ENCODE measurements at places on chromosomes 7 and 10.

GRCh38 chr10:70285476-70285831 lies 1.6 kb upstream of the NPFFR1 start:
- no peak for DNase-seq

DNA sequence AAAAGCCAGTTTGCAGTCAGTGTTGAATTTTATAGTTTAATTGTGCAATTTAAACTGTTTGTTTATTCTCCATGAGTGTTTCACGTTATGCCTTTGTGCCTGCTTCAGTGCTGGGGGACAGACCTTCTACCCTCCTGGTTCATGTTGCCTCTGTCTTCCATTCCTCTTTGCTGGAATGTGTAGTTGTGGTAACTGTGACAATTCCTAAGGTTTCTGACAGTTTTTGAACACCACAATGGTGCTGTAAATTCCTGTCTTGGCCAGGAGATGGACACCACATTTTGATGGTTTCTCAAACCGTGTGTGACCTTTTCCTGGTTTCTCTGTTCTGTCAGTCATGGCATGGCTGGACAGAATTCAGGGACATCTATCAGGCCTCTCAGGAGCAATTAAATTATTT lies 201.7 kb downstream of the BICC1 start:
- DNase-seq = no peak

DNA sequence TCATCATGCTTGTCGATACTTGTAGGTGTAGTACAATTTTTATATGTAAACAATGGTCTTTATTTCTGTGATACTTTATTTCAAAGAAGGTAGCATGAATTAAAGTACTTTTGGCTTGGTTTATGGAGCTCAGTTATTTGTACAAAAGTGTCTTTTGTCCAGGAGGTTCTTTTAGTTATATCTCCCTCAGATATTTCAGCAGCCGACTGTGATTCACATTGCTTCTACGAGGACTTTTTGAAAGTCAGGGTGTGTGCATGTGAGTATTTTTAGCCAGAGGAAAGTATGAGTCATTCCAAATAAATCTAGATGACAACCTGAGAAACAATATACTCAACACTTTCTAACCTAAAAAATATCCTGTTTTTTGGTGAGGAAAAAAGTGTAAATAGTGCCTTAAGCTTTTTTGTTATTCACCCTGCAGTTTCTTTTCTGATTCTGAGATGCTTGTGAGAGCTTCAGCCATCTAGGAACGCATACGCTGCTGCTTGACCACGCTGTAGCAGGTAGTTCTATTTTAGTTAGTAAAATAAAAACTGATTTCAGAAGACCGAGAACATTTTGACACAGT lies 595 bp upstream of the SUN1 start:
- DNase-seq = no peak

- DNase-seq = no peak
Observed at GRCh38 chr10:73905256-73906020, 5.5 kb upstream of the PLAU start.

DNA sequence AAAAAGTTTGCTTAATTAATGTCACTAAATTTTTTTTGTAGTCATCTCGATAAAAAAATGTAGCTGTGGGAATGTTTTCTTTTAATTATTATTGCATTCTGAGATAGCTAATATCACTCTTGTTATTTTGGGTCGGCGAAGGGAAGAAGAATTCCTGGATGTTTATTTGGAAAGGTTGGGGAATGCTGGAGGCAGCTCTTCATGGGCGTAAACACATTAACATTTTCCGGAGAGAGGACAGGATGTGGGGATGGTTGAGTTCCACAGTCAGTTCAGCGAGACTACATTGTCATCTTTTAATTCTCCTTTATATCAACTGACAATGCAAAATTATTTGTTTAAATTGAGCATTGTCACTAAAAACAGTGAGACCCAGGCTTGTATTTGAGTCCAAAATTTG lies 72.5 kb downstream of the RAMP3 start:
- no peak for DNase-seq

DNA sequence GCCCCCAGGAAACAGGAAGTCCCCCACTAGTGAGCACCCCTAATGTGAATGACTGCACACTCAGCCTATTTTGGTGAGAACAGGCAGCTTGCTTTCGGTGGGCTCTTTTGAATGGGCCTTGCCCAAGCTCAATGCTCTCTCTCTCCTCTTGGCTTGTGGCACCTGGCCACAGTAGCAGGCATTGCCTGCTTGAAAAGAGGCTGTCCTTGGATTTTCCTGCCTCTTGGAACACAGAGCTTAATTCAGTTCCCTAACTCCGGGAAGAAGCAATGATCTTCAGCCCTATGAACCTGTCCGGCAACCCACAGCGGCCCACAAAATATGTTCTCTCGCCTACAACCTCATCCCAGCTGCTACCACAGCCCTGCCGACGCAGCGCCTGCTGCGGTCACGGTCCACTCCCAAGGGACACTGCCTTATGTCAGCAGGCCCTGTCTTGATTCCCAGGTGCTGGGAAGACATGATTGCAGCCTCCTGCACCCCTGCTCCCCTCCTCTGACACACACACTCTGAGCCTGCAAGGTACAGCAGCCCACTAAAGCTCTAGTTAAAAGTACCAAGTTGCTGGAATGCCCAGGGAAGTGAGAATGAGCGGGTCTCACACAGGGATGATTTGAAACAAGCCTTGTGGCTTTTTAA lies 715.5 kb upstream of the GALNT17 start:
- DNase-seq = no peak

GRCh38 chr10:85916994-85917573 lies 449.5 kb downstream of the GRID1 start:
- no peak for DNase-seq

GRCh38 chr10:109866995-109867635 lies 56.2 kb downstream of the XPNPEP1 start:
- DNase-seq = no peak

DNA sequence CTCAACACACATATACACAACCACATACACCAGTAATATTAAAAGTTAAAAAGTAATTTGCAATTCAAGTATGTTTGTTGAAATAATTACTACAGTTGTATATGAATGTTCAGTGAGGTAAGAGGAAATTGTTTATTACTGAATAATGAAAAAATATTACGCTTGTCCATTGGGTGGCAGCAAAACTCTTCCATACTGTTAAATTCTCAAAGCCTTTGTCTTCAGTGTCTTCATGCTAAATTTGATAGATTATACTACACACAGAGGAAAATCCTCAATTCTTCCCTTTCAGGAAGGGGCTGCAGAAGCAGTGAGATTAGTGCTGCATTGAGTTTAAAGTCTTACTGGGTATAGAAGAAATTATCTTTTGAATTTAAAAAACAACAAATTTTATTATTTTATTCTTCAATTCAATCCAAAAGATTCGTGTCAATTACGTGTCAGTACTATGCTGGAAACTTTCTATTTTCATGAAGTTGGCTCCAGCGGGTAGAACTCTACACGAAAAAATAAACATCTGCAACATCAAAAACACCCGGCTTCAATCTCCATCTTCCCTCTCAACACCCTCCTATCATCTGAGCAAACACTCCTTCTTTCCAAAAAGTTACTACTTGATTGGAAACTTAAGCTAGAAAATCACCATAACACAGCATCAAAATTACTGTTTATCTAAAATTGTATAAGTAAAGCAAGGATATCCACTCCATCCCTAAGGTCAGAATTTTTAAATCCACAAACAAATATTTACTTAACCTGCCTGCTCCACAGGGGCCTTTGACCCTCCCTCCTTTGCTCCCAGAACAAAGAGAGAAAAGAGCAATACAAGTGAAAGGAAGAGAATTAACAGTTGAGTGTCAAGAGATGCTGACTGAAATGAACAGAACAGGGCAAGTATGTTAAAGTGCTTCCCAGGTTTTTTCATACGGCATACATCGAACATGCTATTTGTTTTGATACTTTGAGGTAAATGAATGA lies 37.0 kb upstream of the TES start:
- DNase-seq = no peak

DNA sequence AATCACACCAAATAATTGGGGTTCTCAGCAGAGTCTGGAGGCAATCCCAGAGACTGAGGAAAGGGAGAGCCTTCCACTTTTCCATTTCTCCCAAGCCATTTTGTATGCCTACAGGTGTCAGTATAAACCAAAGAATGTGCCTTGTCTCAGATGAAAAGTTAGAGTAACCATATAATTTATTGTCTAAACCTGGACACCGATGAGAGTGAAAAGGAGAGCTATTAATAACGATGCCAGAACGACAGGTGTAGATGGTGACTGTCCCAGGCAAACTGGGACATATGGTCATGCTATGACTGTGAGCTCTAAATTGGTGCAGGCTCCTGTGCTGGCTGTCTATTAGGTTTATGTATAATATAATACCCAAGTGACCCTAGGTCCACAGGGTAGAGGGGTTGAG lies 219.6 kb downstream of the ARHGAP12 start:
- DNase-seq = no peak

DNA sequence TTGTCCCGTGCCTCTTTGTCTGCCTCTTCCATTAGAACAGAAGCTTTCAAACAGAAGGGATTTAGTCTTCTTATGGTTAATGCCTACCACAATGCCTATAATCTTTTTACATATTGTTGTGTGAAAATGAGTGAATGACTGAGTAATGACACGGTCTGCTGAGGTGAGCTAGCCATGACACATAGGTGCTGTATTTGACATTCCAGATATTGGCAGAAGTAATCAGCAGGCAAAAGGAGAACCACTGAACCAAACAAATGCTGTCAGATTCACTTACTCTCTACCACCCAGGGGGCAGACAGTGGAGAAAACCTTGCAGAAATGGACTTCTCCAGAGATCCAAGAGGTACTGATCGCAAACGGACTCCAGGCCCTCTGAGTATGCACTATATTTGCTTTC lies 377.2 kb upstream of the VWC2 start:
- DNase-seq = no peak

DNA sequence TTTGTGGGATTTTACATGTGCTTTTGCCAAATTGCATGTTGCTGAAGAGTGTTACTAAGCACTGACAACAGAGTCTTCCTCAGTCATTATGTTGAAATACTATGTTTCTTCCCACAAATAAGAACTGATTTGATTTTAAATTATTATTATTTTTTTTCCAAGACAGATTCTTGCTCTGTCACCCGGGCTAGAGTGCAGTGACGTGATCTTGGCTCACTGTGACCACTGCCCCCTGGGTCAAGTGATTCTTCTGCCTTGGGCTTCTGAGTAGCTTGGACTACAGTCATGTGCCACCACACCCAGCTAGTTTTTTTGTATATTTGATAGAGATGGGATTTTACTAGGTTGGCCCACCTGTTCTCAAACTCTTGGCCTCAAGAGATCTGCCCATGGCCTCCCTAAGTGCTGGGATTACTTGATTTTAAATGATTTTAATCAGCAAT lies 42.3 kb downstream of the MINPP1 start:
- no peak for DNase-seq

DNA sequence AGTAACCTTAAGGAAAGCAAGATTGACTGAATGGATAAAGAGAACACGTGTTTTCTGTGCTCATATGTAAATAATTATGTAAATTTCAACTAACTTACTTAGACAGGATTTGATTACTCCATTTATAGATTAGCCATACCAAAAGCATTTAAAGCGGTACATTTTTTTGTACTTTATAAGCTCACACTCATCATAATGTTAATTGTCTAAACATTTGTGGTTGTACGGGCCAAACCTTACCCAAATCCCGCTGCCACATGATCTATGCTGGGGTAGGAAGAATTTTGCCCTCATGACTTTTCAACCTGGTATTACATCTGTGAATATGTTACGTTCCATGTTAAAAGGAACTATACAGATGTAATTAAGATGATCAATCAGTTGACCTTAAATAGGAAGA lies 29.1 kb downstream of the MKX start:
- no peak for DNase-seq

- DNase-seq = no peak
Observed at GRCh38 chr10:10702211-10702610, 315.5 kb upstream of the CELF2 start.

DNA sequence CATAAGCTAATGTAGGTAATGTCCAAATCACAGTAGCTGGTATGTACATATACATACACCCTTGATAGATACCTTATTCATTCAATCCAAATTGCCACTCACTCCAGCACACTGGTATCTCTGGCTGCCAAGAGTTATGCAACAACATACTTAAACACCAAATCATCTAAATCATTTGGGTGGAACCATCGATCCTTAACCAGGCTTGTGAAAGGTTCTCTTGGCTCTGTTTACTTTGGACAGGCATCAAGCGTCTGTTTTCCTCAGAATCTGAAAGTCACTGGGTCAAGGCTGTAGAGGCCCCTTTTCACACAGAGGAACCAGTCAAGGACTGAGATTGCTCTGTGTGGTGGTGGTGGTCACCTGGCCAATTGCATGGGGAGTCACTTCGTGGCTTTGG lies 24.6 kb downstream of the JAZF1 start:
- no peak for DNase-seq

GRCh38 chr10:115941361-115941771 lies 331.6 kb downstream of the GFRA1 start:
- no peak for DNase-seq

- DNase-seq = no peak
Observed at GRCh38 chr10:131035779-131036178, 275.7 kb downstream of the TCERG1L start.

GRCh38 chr10:77857272-77857671 lies 69.3 kb downstream of the DLG5 start:
- DNase-seq = no peak

DNA sequence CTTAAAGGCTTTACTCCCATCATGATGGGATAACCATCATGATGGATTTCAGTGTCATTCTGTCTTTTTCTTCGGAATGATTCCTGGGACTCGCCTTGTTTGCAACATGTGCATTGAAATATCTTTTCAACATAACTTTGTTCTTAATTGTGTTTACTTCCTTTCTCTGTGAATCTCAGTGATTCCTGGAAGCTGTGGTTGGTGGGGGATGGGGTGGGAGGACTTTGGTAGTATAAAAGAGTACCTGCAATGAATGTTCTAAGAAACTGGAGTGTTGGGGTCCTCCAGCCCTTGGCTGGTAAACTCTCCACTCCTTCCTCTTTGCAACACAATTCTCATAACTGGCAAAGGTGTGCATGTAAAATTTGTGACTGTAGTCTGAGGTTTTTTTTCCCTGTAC lies 11.5 kb upstream of the SH2D4B start:
- DNase-seq = no peak

GRCh38 chr7:21867816-21868575 lies 77.7 kb downstream of the CDCA7L start:
- DNase-seq = no peak

DNA sequence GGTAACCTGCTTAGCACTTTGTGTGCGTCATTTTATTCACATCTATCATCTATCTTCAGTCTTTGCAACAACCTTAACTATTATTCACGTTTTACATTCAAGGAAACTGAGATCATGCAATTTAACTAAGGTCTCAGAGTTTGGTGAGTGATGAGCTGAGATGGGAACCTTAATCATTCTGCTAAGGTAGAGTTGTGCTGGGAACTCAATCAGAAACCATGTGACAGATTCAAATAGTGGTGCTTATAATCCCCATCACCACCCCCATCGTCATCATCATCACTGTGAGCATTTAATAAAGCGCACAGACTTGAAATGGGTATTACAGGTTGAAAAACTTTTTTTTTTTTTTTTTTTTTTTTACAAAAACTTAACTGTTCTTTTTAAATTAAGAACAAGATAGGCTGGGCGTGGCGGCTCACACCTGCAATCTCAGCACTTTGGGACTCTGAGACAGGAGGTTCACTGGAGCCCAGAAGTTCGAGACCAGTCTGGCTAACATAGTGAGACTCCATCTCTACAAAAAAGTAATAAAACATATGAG lies 160.9 kb downstream of the PIP4K2A start:
- DNase-seq = no peak

Data from GF-D8 (cell line).